Stimulated activated CD8-positive, alpha-beta memory T cell treated with anti-CD3 and anti-CD28 coated beads, Interleukin-15, amount 100 ng/mL, for 4 hours (primary cell): ENCODE measurements at places on chromosomes 5 and 9.

GRCh38 chr5:150363185-150363584 is 5.7 kb downstream of the TCOF1 start:
- no peak for DNase-seq

GRCh38 chr9:132411091-132411508 is 1.1 kb downstream of the CFAP77 start:
- peak; percentile 39 for DNase-seq

DNA sequence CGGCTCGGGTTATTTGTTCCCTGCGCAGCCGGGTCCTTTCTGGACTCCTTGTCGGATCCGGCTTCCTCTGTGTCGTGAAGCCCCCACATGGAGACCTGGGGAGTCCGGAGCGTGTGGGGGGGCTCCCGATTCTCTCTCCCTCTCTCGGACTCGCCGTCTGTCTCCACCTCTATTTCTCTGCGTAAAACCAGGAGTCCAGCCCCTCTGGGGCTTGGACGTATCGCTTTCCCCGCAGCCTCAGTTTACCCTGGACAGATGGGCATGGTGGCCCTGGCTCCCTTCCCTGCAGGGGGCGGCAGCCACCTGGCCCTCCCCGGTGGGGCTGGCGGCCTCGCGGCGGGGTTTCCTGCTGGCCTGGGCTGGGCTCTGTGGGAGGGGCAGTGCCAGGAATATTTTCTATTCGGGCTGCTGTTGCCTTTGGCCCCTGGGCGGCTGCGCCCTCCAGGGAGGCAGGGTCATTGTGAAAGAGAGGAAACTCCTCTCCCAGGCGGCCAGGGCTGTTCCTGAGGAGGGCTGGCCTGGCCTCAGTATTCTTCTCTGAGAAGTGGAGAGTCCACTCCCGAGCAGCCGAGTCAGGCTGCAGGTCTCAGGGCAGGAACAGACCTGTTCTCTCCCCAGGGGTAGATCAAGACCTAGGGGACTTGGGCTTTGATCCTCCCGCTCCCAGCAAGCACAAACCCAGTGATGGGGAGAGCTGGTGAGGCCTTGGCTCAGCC is 665 bp downstream of the ASS1 start:
- DNase-seq: no peak

DNA sequence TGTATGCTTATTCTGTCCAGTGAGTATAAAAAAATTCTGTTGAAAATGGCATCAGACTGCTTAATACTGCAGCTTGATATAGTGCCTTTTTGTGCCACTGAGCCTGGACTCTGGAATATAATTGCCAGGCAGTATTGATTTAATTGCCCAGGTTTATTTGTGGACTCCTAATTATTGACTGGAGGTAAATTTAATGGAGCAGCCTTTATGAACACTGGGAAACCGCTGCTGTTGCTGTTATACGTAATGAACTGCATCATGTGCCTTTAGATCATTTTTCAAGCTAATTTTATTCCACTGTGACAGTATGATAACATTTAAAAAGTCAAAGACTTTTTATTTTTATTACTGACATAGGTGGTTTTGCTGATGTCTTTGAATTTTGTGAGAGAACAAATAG is 90.2 kb upstream of the SH3GL2 start:
- DNase-seq: no peak

DNA sequence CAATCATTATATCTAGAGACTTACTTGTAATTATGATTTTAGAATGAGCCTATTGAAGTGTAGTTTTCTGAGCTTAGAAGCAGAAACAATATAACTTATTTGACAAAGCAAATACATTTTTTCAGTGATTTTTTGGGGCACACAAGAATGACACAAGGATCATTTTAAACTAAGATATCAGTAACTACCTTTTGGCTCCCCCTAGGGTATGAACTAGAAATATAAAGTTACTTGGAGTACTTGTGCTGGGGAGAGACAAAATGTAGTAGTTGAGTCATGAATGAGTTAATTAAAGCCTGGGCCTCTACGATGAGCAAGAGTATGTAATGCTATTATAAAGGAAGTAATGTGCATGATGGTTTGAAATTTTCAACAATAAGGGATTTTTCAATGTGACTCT is 1244.1 kb upstream of the ACO1 start:
- DNase-seq: no peak

DNA sequence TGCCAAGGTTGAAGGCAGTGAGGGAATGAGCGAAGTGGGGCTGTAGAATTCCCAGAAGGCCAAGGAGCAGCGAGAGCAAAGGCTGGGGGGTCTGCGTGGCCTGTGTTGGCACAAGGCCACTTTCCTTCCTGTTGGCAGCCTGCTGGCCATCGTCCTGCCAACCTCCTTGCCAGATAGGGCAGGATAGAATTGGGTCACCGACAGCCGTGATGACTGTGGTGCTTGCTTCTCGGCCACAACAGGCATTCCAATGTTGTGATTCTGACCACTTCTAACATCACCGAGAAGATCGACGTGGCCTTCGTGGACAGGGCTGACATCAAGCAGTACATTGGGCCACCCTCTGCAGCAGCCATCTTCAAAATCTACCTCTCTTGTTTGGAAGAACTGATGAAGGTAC is 18.9 kb downstream of the TRIP13 start:
- no peak for DNase-seq

GRCh38 chr9:91033270-91033669 is 231.7 kb downstream of the SYK start:
- no peak for DNase-seq
